ENCODE measurements at places on chromosomes 7 and 10.

GRCh38 chr7:54705436-54705835 is 53.6 kb downstream of the SEC61G start:
- no peak overlapping the region for H3K27ac ChIP-seq
- no peaks in the 10 kb centered on the region for H3K27me3 ChIP-seq
- no peak overlapping the region for H3K4me3 ChIP-seq
- no peaks in the 10 kb centered on the region for H3K36me3 ChIP-seq
- no peaks in the 10 kb centered on the region for H3K4me1 ChIP-seq
- DNase-seq: no peak

GRCh38 chr10:61943674-61944378 is 42.3 kb downstream of the ARID5B start:
- peaks cover 33% of the 10 kb centered on the region for H3K36me3 ChIP-seq
- peaks cover 23% of the 10 kb centered on the region for H3K4me1 ChIP-seq
- H3K27ac ChIP-seq: peak overlapping the region; percentile 82
- peak overlapping the region; percentile 78 for H3K4me3 ChIP-seq
- DNase-seq: no peak
- H3K27me3 ChIP-seq: no peaks in the 10 kb centered on the region

GRCh38 chr7:129784437-129784782 is 168.3 kb downstream of the UBE2H start:
- H3K4me1 ChIP-seq: peaks cover 28% of the 10 kb centered on the region
- H3K4me3 ChIP-seq: peak overlapping the region; percentile 62
- DNase-seq: no peak
- no peak overlapping the region for H3K27ac ChIP-seq
- H3K36me3 ChIP-seq: peaks cover 5% of the 10 kb centered on the region

GRCh38 chr7:134462337-134462925 is 3.5 kb upstream of the AKR1B1 start:
- no peak for DNase-seq
- no peak overlapping the region for H3K27ac ChIP-seq
- H3K27me3 ChIP-seq: peaks cover 4% of the 10 kb centered on the region
- no peak overlapping the region for H3K4me3 ChIP-seq
- peaks cover 19% of the 10 kb centered on the region for H3K4me1 ChIP-seq

DNA sequence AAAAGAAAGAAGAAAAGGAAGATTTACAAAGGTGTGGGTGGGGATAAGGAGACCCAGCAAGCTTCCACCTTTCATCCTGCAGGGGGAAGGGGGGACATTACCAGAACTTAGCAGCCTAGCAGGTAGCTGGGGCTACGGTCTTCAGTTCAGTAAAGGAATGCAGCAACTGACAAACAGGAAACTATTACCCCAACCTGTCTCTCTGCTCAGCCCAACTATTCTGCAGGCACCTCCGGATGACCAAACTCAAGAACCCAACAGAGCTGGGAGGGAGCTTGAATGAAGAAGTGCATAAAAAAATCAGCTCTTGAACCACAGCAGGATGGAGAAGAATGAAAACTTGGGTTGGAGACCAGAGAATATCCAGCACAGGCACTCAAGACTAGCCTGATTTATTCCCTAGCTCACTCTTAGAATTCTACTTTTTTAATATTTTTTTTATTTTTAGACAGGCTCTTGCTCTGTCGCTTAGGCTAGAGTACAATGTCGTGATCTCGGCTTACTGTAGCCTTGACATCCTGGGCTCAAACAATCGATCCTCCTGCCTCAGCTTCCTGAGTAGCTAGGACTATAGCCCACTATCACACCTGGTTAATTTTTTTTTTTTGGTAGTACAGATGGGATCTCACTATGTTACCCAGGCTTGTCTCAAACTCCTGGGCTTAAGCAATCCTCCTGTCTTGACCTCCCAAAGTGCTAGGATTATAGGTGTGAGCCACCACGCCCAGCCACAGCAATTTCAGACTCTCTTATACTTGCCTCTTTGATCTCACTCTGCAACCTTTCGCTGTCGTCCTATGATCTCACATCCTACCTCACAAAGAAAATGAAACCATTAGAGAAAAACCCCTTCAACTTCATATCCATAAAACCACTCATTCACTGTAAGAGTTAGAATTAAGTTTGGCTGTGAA is 18.5 kb upstream of the C10orf67 start:
- DNase-seq: no peak
- peak overlapping the region; percentile 64 for H3K27ac ChIP-seq
- peak overlapping the region; percentile 50 for H3K4me3 ChIP-seq
- H3K4me1 ChIP-seq: peaks cover 14% of the 10 kb centered on the region
- H3K36me3 ChIP-seq: no peaks in the 10 kb centered on the region

- peak overlapping the region; percentile 70 for H3K27ac ChIP-seq
- peaks cover 12% of the 10 kb centered on the region for H3K36me3 ChIP-seq
- no peaks in the 10 kb centered on the region for H3K27me3 ChIP-seq
- no peak overlapping the region for H3K4me3 ChIP-seq
Observed at GRCh38 chr7:66529883-66530610, 98.6 kb upstream of the KCTD7 start.

DNA sequence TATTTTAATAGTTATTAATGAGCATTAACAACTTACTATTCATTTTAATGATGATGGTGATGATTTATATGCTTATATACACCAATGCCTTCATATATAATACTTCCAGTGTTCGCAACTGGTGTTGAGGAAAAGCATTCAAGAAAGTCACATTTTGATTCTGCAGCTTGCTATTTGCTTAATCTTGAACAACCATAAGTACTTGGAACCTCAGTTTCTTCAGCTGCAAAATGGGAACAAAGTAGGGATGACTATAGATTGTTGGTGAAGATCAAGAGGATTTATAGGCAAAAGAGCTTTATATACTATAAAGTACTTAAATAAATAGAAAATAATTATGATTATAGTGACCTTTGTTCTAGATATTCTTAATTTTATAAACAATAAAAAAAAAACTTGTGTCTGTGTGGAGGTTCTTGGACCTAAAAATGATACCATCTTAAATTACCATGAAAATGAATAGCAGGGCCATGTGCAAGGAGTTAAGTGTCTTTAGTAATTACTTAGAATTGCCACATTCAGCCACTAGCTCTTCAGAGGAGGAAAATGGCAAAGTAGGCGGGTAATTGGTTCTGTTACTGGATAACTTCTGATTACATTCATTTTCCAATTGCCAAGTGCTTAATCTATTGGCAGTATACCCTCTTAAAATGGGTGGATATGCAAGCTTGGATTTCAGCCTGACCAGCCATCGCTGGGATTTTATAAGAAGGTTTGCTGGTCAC is 4.5 kb downstream of the ARID5B start:
- no peak for DNase-seq
- H3K27ac ChIP-seq: no peak overlapping the region
- H3K4me1 ChIP-seq: peaks cover 43% of the 10 kb centered on the region

DNA sequence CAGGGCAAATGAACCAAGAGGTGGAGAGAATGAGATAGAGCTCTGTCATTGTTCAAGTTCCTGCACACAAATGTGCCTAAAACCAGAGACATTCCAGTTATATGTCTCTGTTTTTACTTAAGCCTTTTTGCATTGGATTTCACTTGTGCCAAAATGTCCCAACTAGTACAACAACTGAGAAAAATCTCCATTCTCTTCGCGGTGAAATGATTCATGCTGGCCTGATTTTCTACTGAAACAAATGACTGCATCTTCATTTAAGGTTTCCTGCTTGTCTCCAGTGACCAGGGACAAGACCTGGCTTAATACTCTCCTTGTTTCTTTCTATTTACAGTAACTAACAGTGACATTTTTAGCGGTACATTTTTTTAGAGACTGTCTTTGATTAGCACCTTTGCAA is 714.9 kb downstream of the KCNMA1 start:
- no peak for DNase-seq
- no peaks in the 10 kb centered on the region for H3K27me3 ChIP-seq
- no peak overlapping the region for H3K4me3 ChIP-seq
- no peaks in the 10 kb centered on the region for H3K36me3 ChIP-seq
- no peak overlapping the region for H3K27ac ChIP-seq

GRCh38 chr7:23410446-23411183 is 59.7 kb downstream of the IGF2BP3 start:
- no peak for DNase-seq
- H3K4me3 ChIP-seq: no peak overlapping the region
- H3K27me3 ChIP-seq: peaks cover 21% of the 10 kb centered on the region
- H3K27ac ChIP-seq: no peak overlapping the region
- H3K4me1 ChIP-seq: no peaks in the 10 kb centered on the region
- no peaks in the 10 kb centered on the region for H3K36me3 ChIP-seq

DNA sequence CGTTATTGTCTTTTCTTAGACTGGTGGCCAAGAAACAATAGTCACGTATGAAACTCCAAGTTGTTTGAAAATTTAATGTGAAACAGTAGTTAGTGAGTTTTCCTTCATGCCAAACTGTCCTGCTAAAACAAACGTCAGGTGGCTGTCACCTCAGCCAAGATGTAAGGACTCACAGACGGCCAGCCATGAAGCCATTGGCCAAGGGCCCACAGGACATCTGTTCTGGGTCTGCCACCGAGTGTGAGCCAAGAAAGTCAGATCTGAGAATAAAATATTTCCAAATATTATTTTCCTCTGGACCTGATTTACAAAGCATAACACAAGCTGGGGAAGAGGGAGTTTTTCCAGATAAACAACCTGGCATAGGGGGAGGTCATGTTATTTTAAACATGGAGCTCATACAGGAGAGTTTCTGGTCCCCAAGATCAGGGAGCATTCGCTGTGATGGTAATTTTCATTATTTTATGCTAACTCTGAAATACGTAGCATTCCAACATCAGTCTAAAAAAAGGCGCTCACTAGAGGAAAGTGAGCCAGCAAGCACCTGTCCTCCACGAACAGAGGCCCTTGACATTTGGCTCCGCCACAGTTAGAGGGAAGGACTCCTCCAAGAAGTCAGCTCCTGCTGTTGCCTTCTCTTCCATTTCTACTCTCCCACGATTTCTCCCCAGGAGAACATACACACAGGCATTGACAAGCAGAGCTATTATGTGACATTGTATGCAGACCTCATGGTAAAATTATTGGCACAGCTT is 38.9 kb upstream of the LANCL2 start:
- H3K36me3 ChIP-seq: no peaks in the 10 kb centered on the region
- no peaks in the 10 kb centered on the region for H3K4me1 ChIP-seq
- no peak overlapping the region for H3K4me3 ChIP-seq
- H3K27me3 ChIP-seq: peaks cover 6% of the 10 kb centered on the region

- no peaks in the 10 kb centered on the region for H3K4me1 ChIP-seq
- no peak overlapping the region for H3K4me3 ChIP-seq
- no peak overlapping the region for H3K27ac ChIP-seq
- peaks cover 12% of the 10 kb centered on the region for H3K27me3 ChIP-seq
- DNase-seq: no peak
Observed at GRCh38 chr7:100818366-100818765, 9.0 kb downstream of the EPHB4 start.

- H3K27ac ChIP-seq: no peak overlapping the region
- H3K4me3 ChIP-seq: no peak overlapping the region
- peaks cover 46% of the 10 kb centered on the region for H3K27me3 ChIP-seq
- no peaks in the 10 kb centered on the region for H3K4me1 ChIP-seq
- DNase-seq: no peak
Observed at GRCh38 chr10:71978476-71978875, 14.3 kb downstream of the CHST3 start.

DNA sequence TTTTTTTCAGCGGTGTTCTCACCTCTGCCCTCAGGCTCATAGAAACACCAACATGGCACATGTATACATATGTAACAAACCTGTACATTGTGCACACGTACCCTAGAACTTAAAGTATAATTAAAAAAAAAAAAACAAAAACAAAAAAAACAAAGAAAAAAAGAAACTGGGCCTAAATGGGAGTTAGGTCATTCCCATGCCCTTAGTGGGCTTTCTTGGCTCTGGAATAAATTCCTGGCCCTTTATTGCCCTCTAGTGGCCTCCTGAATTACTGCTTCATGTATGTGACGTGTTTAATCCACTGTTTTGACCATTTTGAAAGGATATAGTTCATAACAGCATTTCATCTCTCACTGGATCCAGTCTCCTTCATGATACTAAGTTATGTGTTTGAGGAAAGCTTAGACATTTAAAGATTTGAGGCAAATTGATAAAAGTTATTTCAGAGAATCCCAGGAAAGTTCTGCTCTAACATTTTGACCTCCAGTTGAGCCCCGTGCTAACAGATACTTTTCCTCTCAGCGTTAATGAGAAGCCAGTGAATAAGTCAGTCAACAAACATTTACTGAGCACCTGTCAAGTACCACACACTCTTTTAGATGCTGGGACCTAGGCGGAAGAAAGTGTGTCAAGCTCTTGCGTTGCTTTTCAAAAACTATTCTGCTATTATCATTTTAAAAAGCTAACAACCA is 54.7 kb upstream of the SYPL1 start:
- no peak overlapping the region for H3K4me3 ChIP-seq
- DNase-seq: peak; percentile 17
- H3K4me1 ChIP-seq: no peaks in the 10 kb centered on the region
- H3K27ac ChIP-seq: no peak overlapping the region

GRCh38 chr10:88019753-88020152 is 156.3 kb downstream of the PTEN start:
- DNase-seq: no peak
- no peaks in the 10 kb centered on the region for H3K4me1 ChIP-seq
- no peaks in the 10 kb centered on the region for H3K27me3 ChIP-seq
- no peaks in the 10 kb centered on the region for H3K36me3 ChIP-seq

DNA sequence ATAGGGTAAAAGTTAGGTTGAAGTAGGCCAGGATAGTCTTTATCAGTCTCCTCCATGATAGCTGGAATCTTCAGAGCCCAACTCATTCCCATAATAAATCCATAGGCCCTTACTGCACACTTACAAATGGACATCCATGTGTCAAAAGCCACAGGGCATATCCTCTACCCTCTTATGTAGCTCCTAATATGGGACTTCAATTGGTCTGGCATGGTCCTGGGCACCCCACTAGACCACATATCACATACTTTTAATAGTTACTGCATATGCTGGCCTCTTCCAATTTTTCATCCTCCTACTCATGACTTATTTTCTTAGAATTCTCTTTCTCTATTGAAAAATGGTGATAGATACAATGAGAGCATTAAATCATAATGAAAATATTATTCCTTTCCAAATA is 169.3 kb downstream of the MAGI2 start:
- no peak overlapping the region for H3K4me3 ChIP-seq
- H3K27ac ChIP-seq: no peak overlapping the region
- H3K4me1 ChIP-seq: no peaks in the 10 kb centered on the region
- no peak for DNase-seq
- no peaks in the 10 kb centered on the region for H3K36me3 ChIP-seq
